ENCODE measurements at places on chromosomes 12 and 14.

DNA sequence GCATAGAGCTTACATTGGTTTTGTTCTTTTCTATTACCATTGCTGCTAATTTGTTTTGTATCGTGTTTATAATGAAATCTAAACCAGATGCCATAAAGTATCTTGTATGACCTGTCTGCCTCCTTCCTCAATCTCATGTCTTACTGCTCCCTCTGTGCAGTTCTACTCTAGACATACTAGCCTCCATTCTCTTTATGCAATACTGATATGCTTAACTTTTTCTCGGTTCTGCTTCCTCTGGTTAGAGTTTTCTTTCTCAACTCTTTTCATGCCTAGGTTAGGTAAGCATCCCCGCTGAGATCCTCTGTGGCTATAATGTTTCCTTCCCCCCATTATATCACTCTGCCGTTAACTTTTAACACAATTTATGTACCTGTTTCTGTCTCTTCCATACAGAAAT, 852.3 kb downstream of the TRHDE start:
- DNase-seq, result no peak

GRCh38 chr12:65155784-65156183, 13.6 kb upstream of the LEMD3 start:
- no peak for DNase-seq

- no peak for DNase-seq
These were observed 35.3 kb downstream of the METAP2 start for GRCh38 chr12:95509300-95509699.

GRCh38 chr12:90836689-90837088, 118.3 kb downstream of the CCER1 start:
- no peak for DNase-seq

GRCh38 chr12:109880043-109880931, at the start of gene GLTP:
TSS of gene GLTP (minus strand) at chr12:109880541. CDS start at chr12:109880374, 167 bp downstream.
- peak; percentile 93 for DNase-seq

DNA sequence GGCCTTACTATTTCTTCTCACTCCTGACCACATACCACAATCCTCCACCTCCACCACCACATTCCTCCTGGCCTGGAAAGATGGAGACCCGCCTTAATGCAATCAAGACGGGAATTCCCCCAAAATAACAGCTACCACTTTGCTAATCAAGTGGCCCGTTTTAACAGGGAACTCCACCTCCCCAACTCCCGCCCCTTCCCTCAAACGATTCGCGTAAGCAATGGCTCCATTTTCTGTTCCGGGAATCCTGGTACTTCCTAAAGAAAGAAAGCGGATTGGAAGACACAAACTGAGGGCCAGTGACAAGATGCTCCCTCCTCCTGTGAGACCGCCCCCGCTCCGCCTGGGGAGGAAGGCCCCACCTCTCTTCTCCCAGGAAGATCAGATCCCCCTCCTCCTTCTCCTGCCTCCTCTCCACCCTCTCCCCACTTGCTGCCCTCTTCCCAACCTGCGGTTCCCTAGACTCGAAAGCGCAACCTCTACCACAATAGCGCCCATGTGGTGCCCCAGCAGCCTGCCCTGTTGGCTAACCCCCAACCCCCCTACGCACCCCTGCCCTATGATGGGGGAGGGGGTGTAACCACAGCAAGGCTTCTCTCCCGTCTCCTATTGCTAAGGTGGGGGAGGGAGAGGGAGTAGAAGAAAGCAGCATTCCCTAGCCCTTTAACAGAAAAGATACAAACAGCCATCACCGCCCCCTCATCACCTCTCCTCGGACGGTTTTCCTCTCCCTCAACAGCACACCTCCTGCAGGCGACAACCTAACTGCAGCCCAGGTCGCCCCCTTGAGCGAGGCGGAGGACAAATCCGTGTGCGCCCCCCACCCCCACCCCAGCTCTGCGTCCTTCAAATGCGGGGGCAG, 777 bp downstream of the ARF3 start:
- DNase-seq, result no peak

GRCh38 chr14:71590131-71590530, 342.1 kb upstream of the RGS6 start:
- no peak for DNase-seq

GRCh38 chr12:29957835-29958234, 174.1 kb upstream of the TMTC1 start:
- DNase-seq, result no peak

Data from central memory CD4-positive, alpha-beta T cell (primary cell).